ENCODE measurements at places on chromosomes 16 and 17.
A peak's percentile ranks its signal among the peaks of the same experiment; 100 is the strongest.

DNA sequence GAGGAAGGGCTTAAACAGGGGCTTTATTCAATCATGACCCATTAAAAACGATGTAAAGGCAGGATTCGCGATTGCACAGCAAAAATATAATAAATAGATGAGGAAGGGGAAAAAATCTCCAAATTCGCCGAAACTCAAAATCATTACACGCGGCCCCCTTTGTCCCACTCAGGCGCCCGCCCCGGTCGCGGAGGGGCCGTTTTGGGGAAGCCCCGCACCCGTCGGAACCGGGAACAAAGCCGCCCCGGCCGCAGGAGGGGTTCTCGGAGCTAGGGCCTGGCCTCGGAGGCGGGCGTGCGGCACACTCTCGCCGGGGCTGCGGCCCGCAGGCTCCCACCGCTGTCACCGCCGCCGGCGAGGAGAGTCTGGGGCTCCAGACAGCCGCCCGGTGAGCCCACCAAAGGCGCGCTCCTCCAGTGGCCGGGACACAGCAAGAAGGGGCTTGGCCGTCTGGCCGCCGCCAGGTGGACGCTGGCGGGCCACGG lies 521 bp downstream of the C16orf87 start:
- peak; percentile 61 for DNase-seq

DNA sequence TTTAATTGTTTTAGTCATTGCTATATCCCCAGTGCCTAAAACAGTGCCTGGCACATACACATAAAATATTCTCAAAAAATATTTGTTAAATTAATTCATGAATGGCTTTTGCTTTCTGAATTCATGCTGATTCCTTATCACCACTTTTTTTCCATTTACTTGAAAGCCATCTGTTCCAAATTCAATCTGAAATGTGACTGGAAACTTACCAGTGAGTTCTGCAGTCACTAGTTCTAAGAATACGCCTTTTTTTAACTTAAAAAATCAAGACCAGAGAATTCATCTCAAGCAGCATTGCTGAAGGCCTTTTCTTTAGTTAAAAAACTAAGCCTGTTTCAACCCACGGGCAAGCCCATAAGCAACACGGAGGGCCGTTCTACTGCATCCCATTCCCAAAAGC lies 114.0 kb upstream of the ERCC4 start:
- DNase-seq, result no peak

- no peak for DNase-seq
Observed at GRCh38 chr16:52422307-52422706, 124.6 kb downstream of the TOX3 start.

GRCh38 chr17:34837876-34838478 lies 123.3 kb downstream of the CCT6B start:
- no peak for DNase-seq

- no peak for DNase-seq
Observed at GRCh38 chr17:3603119-3603869, 5.9 kb downstream of the TRPV1 start.

- DNase-seq, result peak; percentile 5
Observed at GRCh38 chr17:19579192-19579761, 45.6 kb downstream of the SLC47A1 start.

DNA sequence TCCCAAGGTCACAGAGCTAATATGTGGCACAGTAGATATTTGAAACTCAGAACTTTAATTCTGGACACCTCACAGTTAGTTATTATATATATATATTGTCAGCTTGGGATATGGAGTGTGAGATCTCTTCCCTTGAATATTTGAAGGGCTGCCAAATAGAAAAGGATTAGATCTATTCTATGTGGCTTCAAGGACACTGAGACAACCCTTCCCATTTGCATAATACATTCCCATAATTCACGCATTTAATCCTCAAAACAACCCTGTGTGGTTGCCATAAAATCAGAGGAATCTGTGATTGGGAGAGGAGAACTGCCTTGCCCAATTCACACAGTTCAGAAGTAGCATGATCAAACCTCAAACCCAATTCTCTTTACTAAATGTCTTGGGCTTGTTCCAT lies 365.8 kb upstream of the DYNLRB2 start:
- DNase-seq, result no peak

DNA sequence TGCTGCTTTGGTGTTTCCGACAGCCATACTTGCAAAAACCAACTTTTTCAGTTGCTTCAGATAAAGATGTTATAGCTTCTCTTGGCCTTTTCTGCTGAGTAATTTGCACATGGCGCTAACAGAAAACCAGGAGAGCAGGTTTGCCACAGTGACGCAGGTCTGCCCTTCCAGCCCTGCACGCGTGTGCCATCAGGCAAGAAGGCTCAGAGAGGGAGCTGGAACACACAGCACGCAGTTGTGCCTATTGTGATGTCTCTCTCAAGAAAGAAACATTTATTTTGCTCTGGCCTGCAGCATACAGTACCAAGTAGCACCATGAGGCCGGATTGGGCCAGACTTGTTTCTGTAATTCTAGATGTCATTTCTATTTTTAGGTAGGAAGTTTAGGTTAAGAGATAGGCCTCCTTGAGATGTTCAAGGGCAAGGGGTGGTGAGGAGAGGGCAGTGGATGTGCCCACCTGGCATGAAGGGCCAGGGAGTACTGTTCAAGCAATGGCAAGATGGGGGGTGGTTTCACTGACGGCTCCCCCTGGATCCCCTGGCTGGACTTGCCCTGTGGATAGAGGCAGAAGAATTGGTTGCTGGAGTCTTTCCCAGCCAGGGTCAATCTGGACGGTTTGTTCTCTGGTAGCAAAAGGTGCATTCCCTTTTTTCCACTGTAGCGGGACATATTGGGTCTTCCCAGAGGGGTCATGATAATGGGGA lies 1.9 kb downstream of the CBX2 start:
- DNase-seq, result no peak

- DNase-seq, result no peak
Observed at GRCh38 chr17:40730970-40731369, 24.2 kb downstream of the KRT25 start.

DNA sequence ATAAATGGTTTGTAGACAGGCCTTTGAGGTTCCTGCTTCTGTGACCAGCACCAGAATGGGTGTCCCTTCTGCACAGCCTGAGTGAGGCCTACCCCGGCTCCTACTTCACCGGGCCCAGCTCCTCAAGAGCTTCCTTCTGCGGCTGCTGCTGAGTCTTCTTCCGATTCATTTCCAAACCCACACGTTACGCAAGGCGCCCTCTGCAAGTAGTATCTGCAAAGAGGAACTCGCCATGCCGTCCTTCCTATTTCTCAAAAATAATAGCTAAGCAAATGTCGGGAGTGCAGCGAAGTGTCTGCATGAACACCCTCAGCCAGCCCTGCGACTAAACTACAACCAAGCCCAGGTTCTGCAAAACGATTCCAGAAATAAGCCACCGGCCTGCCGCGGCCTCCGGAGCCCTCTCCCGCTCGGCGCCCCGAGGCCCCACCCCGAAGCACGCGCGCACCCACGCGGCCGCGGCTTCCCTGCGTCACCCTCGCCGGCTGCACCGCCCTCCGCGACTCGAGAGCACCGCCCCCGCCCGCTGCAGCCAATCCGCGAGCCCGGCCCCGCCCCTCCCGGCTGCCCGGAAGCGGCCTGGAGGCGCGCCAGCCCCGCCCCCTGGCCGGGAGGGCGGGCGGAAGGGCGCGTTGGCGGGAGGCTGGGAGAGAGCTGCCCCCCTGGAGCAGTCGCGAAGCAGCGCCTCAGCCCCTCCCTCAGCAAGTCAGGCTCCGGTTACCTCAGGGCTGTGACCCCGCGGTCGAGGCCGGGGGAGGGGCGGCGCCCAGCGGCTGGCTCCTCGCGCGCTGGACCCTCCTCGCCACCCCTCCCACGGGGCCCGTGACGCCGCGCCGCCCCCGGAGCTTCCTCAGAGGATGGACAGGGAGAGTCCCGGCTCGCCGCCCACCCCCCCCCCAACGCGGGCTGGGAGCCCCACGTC lies 8.3 kb downstream of the MNT start:
- DNase-seq, result peak; percentile 97

- no peak for DNase-seq
Observed at GRCh38 chr16:1458336-1458976, 14.1 kb upstream of the CCDC154 start.

DNA sequence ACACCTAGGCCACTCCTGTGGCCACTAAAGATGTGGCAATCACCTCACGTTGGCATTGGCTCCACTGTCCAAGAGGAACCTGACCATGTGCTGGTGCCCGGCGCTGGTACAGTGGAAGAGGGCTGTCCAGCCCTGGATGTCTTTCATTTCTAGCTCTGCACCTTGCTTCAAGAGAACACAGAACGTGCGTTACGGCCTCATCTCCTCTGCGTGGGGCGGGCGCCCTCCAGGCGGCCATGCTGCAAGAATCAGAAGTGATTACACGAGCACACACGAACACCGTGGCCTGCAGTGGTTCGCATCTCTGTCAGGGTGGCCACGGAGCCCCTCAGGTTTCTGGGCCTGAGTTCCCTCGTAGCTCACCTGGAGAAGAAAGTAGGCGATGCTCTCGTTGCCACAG lies 7.5 kb downstream of the ANKS3 start:
- DNase-seq, result no peak

GRCh38 chr16:1144476-1145382 lies 8.2 kb upstream of the CACNA1H start:
- DNase-seq, result no peak

- peak; percentile 70 for DNase-seq
Observed at GRCh38 chr16:85170590-85171003, 58.3 kb upstream of the CIBAR2 start.

DNA sequence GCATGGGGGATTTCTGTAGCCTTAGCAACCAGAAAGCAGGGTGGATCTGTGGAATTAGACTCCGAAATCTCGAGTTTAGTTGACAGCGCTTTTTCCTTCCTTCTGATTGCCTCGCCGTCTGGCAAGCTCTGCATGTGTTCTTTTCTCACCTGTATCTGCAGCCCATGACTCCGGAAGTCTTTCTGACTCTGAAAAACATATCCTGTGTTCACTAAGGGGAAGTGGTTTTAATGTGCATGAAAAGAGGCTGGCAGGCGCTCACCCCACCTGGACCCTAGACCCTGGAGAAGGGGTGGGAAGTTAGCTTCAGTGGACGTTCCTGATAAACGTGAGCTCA lies 158.5 kb downstream of the RPTOR start:
- DNase-seq, result no peak

GRCh38 chr17:73478768-73479424 lies 165.3 kb downstream of the SDK2 start:
- DNase-seq, result no peak

- no peak for DNase-seq
Observed at GRCh38 chr16:79154086-79154485, 446.5 kb downstream of the MAF start.

DNA sequence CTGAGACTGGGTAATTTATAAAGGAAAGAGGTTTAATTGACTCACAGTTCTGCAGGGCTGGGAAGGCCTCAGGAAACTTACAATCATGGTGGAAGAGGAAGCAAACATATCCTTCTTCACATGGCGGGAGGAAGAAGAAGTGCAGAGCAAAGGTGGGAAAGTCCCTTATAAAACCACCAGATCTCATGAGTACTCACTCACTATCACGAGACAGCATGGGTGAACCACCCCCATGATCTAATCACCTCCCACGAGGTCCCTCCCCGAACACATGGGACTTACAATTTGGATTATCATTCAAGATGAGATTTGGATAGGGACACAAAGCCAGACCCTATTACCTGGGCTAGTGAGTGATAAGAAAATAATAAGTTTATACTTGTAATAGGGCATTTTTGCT lies 70.6 kb upstream of the HS3ST2 start:
- DNase-seq, result no peak

- no peak for DNase-seq
Observed at GRCh38 chr17:40443988-40444899, 994 bp downstream of the IGFBP4 start.

DNA sequence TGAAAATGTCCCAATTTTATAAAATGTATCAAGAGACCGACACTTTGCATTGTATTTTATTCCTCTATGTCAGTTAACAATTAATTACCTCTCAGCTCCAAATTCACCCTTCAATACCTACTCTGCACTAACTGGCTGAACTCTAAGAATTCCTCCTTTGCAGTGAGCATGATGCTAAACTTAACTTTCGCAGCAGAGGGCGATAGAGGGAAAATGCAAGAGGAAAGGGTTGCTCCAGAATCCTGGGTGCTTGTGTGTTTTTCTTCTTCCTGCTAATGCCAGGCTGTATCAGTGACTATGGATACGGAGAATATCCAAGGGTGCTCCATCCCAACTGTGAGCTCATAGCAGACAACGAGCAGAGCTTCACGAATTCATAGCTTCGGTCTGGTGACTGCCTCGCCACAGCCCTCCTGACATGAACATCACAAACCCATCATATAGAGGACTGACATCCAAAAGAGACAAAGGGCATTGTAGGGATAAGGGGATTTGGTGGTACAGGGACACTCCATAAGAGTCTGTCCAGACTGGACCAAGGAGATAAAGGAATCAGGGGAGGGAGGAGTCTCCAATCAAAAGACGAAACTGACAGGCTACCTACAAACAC lies 172.9 kb downstream of the STX8 start:
- DNase-seq, result peak; percentile 39

GRCh38 chr16:54446639-54447038 lies 160.1 kb upstream of the IRX3 start:
- DNase-seq, result peak; percentile 54

DNA sequence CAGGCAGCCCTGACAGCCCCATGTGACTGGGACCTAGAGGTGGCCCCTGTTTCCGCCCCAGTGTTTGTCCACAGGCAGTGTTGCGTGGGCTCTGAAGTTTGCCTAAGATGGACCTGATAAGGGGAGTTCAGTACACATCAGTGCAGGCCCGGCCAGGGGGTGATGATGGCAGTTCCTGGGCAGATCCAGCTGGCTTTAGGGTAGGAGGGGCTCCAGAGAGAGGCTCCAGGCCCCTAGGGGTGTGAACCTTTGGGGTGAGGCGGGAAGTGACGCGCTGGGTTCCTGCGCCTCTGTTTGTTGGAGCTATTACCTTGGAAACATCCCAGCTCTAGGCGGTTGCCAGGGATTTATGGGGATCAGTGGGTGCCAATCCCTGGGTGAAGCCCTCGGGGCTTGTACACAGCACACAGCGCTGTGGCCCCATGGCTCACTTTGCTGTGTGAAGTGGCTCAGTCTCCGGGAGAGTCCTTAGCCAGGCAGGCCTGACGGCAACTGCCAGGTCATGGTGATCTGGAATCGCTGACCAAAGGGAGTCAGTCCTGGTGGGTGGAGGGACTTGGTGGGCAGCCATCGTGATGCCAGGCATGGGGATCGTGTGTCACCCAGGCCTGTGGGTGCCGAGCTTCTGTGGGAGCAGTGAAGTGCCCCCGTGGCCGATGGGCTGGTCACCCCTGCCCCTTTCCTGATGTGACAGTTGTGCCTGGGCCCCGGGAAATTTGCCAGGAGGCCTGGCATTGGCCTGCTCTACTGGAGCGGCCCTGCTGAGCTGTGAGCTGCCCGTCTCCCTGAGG lies 146.1 kb downstream of the SEC14L1 start:
- peak; percentile 79 for DNase-seq

GRCh38 chr16:881219-882097 lies 80.9 kb upstream of the GNG13 start:
- no peak for DNase-seq

Data from tongue (tissue), 3 donors.